ENCODE measurements at places on chromosomes 3 and 15.
A peak's percentile ranks its signal among the peaks of the same experiment; 100 is the strongest.

DNA sequence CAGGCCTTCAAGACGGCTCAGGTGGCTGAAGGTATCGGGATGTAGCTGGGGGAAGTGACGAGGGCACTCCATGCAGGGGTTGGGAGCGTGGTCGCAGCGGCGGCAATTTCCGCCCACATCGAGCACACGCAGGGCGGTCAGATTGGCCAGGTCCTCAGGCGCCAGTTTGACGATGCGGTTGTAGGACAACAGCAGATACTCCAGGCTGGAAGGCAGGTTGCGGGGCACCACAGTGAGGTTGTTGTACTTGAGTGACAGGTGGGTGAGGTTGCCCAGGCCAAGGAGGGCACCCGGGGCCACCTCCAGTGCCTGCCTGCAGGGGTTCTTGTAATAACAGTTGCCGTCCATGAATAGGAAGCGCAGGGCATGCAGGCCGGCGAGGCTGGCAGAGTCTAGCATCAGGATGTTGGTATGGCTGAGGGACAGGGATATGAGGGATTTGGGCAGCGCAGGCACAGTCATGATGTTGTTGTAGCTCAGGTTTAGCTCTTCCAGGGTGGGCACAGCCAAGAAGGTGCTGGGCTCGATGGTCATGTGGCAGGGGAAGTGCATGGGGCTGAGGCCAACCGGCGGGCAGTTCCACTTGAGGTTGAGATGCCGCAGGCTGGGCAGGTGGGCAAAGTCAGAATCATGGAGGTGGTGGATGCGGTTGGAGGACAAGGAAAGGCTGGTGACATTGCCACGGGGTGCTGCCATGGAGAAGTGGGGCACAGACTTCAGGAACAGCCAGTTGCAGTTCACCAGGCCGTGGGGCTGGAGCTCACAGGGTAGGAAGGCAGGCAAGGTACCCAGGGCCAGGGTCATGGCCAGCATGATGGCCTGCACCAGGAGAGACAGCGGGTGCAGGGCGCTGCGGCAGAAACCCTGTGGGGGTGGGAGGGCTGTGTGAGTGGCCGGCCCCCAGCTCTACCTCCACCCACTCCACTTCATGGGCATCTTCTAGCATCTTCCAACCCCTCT lies 1.7 kb downstream of the TLR9 start:
- no peak for DNase-seq

DNA sequence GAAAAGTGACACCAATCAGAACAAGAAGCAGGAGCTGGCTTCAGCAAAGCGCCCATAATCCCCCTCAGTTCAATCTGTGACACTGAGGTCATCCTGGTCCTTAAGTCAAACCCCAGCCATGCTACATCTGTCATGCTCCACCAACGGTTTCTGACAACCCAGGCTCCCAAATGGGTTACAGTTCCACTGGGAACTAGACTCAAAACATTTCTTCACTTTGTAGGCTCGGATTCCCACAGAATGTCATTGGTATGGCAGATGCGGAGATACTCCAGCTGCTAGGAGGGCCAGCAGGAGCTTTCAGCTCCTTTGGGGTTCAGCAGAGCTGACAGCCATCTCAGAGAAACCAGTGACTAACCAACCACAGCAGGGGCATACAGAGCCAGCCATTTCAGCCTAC lies 48.9 kb downstream of the SUMF1 start:
- no peak for DNase-seq

- DNase-seq, result no peak
Observed at GRCh38 chr15:90412356-90413194, 24.5 kb downstream of the IQGAP1 start.

DNA sequence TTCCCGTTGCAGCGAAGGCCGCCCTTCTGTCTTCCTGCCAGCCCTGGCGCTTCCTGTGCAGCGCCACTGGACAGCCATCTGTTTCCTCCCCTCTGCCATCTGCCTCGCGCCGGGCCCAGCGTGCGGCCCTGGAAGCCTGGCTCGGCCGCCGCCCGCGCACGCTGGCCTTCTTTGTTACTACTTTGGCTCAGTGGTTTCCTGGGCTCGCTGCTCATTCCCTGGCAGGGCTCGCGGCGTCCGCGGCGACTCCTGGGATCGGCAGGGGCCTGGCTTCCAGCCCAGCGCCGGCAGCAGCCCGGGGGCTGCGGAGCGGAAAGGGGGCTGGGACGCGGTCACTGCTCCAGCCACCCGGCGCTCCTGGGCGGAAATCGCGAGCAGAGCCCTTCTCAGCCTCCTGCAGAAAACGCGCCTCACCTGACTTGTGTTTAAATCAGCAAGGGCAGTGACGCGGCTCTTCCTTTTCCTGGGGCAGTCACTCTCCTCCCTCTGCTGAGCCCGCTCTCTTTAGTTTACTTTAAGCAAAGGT lies 10.0 kb downstream of the CMTM7 start:
- no peak for DNase-seq

DNA sequence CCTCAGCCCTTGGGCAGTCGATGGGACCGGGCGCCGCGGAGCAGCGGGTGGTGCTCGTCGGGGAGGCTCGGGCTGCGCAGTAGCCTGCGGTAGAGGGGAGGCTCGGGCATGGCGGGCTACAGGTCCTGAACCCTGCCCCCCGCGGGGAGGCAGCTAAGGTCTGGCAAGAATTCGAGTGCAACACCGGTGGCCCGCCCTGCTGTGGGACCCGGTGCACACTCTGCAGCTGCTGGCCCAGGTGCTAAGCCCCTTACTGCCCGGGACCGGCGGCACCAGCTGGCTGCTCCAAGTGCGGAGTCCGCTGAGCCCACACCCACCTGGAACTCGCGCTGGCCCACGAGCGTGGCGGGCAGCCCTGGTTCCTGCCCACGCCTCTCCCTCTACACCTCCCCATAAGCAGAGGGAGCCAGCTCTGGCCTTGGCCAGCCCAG lies 377.7 kb upstream of the RBMS3 start:
- no peak for DNase-seq

DNA sequence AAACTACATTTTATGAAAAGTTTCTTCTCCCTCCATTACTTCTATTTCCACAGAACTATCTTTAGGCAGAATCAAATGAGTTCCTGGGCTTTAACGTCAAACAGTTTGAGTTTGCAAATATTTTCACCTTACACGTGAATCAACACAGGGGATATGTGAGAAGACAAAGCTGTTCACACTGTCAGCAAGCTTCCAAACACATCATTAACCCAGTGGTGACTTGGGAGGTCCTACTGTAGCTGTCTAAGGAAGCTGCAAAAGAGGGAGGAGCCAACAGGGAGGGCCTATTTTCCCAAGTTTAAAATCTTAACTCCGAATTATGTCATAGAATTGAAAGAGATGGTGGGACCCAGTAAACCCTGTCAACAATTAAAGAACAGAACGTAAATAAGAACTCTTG lies 337.8 kb upstream of the DNAJC19 start:
- no peak for DNase-seq

DNA sequence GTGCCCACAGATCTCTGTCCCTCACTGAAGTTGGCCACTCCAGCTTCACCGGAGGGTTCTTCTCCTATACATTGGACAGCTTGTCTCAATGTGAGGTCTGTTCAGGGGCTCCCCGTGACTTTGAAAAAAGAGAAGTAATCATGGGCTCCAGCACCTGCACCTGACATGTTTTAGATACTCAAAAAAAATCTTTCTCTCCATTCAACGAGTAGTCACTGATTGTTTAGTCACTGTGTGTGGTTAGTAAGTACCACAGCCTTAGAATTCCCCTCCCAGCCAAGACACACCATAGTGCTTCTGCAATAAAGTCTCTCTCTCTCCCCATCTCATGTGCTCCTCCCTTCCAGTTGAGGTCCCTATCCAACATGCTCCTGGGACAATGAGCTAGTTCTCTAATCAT lies 18.6 kb downstream of the CCR9 start:
- DNase-seq, result no peak

GRCh38 chr15:100277087-100277855 lies 64.5 kb downstream of the ADAMTS17 start:
- no peak for DNase-seq

- DNase-seq, result no peak
Observed at GRCh38 chr3:186442162-186442561, 80.1 kb upstream of the DGKG start.

- no peak for DNase-seq
Observed at GRCh38 chr15:38745126-38745525, 180.5 kb upstream of the RASGRP1 start.

GRCh38 chr3:184345317-184346144 lies 8.1 kb downstream of the FAM131A start:
- peak; percentile 75 for DNase-seq

DNA sequence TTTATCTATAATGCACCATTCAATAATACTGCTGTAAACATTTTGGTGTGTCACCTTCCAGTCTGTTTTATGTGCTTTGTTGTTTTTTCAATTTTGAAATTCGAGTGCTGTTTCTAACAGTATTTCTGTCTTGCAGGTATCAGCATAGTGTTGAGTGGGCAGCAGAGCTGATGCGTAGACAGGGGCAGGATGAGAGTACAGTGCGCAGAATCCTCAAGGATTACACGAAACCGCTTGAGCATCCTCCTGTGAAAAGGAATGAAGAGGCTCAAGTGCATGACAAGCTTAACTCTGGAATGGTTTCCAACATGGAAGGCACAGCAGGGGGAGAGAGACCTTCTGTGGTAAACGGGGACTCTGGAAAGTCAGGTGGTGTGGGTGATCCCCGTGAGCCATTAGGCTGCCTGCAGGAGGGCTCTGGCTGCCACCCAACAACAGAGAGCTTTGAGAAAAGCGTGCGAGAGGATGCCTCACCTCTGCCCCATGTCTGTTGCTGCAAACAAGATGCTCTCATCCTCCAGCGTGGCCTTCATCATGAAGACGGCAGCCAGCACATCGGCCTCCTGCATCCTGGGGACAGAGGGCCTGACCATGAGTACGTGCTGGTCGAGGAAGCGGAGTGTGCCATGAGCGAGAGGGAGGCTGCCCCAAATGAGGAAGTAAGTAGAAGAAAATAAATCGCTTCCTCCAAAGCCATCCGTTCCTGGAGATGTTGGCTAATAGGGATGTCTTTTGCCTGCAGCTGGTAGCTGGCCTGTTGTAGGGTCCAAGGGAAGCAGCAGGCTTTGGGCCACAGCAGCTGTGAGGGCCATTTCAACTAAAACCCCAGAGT lies 19.1 kb downstream of the TSEN2 start:
- DNase-seq, result no peak

- DNase-seq, result no peak
Observed at GRCh38 chr3:148477375-148477774, 220.3 kb upstream of the AGTR1 start.

GRCh38 chr3:140834266-140835037 lies 107.2 kb upstream of the SLC25A36 start:
- DNase-seq, result no peak

DNA sequence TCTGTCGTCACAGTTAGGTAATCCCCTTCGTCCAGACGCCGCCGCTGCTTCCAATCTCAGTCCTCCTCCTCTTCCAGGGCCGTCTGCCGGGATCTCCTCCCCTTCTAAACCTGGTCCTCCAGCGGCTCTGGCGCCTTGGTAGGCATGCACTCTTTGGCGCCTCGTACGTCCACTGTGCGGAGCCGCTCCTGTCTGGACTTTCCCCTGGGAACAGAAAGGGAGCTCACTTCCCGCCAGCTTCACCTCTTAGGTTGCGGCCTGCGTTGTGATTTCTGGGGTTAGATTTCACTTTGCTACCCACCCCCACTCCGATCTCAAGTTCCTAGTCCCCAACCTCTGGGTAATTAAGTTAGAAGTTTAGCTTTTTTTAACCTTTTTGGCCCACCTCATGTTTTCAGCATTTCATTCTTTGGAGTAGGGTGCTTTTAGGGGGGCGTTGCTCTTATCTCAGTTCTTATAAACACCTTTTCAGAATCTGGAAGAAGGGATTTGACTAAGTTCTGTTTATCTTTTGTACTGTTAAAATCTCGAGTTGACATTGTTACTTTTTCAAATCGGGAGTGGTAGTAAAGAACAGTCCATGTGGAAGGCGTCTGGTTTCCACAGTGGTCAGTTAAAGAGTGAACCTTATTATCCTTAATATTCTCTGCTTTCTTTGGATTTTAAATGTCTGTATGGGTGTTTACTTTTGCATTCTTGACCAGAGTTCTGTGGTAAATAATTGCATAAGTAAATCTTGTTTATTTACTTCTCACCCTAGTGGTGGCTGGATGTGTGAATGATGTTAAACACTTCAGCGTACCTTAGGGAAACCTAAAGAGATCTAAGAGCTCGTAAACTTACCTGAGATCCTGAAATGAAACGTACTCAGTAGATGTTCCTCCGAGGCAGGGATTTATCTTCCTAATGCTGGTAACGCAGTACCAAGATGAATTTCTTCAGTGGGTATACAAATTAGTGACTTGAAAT lies 611 bp downstream of the CTDSPL2 start:
- peak; percentile 71 for DNase-seq

DNA sequence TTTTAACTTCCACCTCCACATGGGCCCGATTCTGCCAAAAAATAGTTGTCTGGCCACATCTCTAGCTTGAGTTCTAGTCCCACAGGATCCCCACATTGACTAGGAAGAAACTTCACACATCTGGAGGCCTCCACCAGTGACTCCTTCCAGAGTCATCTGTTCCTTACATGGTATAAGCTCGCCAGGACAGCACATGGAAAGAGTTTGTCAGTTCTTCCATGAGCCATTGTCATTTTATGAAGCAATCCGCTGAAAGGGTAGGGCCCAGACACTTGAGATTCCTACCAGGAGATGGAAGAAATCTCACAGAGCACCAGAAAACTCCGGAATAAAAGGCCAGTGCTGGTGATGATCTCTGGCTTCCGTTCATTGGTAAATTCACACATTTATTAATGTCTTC lies 350.5 kb upstream of the ICE2 start:
- no peak for DNase-seq

DNA sequence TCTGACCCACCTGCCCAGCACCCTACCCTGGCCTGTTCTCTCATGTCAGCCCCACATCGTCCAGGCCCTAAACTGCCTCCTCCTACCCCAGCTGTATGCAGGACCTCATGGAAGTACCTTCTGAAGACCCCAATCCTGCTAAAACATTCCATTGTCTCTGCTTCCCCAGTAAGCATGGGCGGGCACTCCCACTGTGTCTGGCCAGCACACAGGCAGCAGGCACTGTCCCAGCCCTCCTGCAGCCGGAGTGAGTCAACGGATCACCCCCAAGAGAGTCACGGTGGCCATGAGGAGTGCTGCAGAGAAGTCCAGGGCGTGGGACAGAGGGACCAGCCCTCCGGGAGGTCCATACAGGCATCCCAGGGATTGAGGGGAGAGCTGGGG lies 36.4 kb upstream of the SLCO2A1 start:
- DNase-seq, result no peak

DNA sequence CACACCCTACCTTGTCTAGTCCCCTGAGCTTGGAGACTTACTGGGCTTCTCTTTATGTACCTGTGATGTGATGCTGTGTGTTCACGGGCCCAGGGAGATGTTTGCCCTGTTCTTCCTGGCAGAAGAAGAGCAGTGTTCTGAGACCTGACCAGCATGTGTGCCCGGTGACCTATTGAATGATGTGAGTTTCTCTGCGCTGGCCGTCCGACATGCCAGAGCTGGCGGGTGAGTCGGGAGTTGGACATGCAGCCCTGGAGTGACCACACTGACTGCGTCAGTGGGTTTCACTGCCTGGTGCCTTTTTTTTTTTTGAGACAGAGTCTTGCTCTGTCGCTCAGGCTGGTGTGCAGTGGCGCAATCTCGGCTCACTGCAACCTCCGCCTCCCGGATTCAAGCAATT lies 42.3 kb downstream of the CGNL1 start:
- no peak for DNase-seq
